Naive B cell (primary cell): ENCODE measurements at places on chromosomes 7 and 10.

DNA sequence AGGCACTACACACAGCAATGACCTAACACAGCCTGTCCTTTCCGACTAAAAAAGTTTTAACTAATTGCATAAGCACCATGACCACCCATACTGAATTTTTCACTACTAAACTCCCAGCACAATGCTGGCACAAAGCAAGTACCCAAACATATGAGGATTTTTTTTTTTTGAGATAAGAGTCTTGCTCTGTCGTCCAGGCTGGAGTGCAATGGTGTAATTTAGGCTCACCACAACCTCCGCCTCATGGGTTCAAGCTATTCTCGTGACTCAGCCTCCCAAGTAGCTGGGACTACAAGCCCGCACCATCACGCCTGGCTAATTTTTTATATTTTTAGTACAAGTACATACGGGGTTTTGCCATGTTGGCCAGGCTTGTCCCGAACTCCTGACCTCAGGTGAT, 5.1 kb downstream of the UBE2H start:
- DNase-seq, result no peak

DNA sequence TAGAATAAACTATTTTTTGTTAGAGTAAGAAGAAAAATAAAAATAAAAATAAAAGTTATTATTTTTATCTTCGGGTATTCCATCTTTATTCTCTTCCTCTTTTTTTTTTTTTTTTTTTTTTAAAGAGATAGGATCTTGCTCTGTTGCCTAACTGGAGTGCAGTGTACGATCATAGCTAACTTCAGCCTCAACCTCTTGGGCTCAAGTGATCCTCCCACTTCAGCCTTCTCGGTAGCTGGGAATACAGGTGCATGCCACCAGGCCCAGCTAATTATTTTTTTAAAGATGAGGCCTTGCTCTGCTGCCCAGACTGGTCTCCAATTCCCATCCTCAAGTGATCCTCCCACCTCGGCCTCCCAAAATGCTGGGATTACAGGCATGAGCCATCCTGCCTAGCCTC, 15.4 kb downstream of the STAM start:
- no peak for DNase-seq

- DNase-seq, result no peak
These were observed 69.5 kb downstream of the TCERG1L start for GRCh38 chr10:131242007-131242406.

DNA sequence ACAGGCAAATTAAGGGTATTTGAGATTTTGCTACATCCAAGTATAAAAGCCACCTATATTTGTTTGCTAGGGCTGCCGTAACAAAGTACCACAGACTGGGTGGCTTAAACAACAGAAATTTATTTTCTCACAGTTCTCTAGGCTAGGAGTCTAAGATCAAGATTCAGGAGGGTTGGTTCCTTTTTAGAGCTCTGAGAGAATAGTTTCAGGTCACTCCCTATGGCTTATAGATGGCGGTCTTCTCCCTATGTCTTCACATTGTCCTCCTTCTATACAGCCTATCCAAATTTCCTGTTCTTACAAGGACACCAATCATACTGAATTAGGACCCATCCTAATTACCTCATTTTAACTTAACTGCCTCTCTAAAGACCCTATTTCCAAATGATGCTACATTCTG, 11.2 kb downstream of the HYCC1 start:
- DNase-seq, result no peak

GRCh38 chr10:113301342-113301984, 251.4 kb upstream of the HABP2 start:
- no peak for DNase-seq

DNA sequence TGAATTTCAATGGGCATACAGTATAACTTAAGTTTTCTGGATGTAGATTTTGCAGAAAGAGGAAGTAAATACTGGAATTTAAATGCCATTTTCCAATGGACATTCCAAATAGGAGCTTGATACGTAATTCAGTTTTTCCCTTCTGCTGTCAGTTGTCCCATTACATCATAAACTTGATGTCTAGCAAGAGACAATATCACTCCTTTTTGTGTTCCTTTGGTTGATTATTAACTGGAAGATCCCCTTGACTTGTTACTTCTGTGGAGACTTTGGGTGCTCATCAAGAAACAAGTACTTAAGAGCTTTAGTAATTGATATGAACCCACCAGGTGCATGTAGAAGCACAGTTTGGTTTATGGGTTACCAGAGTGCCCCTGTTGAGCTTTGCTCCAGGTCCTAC, 116.1 kb downstream of the ST7 start:
- no peak for DNase-seq

DNA sequence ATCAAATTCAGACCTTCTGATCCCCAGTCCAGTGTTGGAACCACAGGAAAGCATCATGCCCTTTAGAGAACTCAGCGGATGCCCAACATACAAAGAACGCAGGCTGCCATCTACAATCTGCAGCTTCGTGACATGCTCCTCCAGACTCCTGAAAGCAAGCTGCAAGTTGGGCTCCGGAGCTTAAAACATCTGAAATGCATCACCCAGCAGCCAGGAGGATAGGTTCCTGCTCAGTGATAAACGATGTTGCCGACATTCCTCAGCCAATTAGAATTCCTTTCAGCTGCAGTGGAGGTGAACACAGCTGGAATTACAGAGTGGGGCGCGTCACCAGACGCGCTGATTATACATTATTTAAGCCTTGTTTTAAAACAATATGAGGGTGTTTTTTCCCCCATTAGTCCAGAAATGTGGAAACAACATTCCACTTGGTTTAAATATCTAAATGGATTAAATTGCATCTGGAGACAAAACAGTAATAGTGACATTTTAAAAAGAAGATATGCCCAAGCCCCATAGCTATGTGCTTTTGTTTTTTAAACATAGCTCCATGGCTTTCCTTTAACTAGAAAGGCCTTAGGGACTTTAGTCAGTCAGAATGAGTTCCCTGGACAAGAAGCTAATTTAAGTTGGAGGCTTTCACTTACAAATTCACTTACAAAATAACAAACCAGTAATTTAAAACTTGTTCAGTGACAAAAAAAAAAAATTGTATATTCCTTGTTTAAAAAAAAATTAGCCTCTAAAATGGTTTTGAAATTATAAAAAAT, 6.3 kb downstream of the SMURF1 start:
- no peak for DNase-seq

DNA sequence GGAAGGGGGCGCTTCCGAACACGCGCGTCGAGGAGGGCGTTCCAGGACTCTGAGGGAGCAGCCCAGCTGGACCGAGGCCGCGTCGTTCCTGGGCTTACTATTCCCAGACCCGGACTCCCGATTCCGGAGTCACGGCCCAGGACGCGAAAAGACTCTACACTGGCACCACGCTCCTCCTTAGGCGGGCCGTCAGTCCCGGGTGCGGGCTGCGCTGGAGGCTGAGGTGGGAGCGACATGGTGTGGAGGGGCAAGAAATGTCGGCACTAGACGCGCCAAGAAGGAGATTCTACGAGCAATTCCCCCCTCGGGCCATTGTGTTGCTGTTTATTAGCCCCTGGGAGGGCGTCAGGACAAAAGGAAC, 584 bp upstream of the RUNDC3B start:
- DNase-seq, result no peak
